ENCODE measurements at places on chromosomes 3 and 15. TPM values are rescaled to one million over a fixed set of nuclear protein-coding genes. Genes with fewer than 3 reads are reported as not detected.

DNA sequence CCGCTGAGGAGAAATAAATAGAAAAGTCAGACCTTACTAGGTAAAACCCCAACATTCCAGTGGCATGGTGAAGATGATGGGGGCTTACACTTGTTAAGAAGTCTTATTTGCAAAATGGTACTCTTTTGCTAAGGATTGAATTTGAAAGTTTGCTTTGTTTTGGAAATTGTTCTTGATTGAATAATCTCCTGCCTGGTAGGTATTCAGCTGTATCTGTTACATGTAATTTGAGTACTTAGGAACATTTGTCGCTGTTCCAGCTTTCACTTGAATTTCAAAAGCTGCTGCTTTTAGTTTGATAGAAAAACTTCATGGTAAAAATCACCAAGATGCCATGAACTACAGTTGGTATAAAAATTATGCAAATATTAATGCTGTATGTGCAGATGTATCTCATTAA lies 44.6 kb downstream of the TFG start:
- no peak for DNase-seq

- DNase-seq: no peak
These were observed 103.6 kb upstream of the THSD4 start for GRCh38 chr15:71011503-71012155.

- DNase-seq: no peak
These were observed 25.0 kb upstream of the BCL6 start for GRCh38 chr3:187770224-187770623.

GRCh38 chr3:45567730-45568172 lies 26.8 kb upstream of the LIMD1 start:
- DNase-seq: no peak

DNA sequence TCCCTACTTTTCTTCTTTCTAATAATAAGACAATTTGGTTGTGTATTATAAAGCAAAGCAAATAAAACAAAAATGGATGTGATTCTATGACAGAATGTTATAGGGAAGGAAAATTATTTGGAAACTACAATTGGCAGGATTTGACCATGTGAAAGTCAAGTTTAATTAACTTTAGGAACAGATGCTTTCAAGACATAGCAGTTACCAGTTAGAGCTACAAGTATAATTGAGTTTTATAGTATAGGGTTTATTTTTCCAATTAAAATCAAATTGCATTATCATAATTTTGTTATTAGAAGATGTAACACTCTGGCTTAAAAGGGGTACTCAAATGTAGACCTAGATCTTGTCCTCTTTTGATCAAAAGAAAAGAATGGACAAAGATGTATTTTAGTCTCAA lies 110.9 kb downstream of the ROBO2 start:
- DNase-seq: no peak

The SLC22A14 gene
- not detected for total RNA-seq

The MAP2K5 gene
- 30.4 TPM for total RNA-seq
